ENCODE measurements at places on chromosomes 1 and 21.

DNA sequence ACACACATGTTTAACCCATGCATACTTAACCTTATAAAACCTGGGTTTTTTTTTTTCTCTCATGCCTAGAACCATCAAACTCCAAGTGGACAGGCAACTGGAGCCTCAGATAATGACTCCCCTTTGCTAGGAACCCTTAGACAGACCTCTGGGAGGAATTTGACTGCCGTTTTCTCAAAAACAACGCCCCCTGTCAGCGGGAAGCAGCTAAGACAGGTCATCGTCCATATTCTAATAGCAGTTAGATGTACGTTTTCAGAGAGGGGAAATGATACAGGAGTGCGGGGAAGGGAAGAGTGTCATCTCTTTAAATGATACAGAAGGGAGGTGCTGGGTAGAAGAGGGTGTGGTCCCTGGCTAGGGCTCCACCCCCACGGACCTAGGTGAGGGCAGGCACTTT is 34.7 kb downstream of the LRRC3 start:
- DNase-seq = no peak

- DNase-seq = no peak
These were observed 172.7 kb downstream of the TGFBR3 start for GRCh38 chr1:91712981-91713841.

- DNase-seq = no peak
These were observed 102.4 kb downstream of the PGBD5 start for GRCh38 chr1:230323686-230324085.

GRCh38 chr1:183480971-183481441 is 8.7 kb downstream of the SMG7 start:
- peak; percentile 38 for DNase-seq

DNA sequence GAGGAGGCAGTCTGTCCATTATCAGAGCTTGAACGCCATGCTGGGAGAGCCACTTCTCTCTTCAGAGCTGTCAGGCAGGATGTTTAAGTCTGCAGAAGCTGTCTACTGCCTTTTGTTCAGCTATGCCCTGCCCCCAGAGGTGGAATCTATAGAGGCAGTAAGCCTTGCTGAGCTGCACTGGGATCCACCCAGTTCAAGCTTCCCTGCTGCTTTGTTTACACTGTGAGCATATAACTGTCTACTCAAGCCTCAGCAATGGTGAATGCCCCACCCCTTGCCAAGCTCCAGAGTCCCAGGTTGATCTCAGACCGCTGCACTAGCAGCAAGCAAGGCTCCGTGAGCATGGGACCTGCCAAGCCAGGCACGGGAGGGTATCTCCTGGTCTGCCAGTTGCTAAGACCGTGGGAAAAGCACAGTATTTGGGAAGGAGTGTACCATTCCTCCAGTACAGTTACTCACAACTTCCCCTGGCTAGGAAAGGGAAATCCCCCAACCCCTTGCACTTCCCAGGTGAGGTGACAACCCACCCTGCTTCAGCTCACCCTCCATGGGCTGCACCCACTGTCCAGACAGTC is 32.5 kb downstream of the RGS13 start:
- peak; percentile 12 for DNase-seq

DNA sequence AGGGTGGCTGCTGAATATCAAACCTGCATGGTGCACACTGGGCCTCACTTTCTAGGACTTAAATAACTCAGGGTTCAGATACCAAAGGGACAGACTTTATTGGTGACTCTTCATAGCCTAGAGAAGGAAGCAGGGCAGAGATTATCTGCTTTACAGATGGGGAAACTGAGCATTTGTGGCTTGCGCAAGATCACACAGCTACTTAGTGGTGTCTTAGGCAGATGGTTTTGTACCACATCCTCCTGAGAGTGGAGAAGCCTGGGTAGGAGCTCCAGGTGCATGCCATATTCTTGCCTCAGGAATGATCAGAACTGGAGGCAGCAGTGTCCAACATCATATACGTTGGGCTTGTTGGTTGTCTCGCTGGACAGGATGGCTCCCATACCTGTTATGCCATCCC is 6.8 kb upstream of the DPH2 start:
- no peak for DNase-seq
